Astrocyte of the spinal cord (primary cell): ENCODE measurements at places on chromosomes 1 and 21.

GRCh38 chr1:18950401-18951026 lies 6.0 kb downstream of the IFFO2 start:
- no peak for DNase-seq

GRCh38 chr1:22626237-22627157 lies 9.9 kb upstream of the C1QA start:
- no peak for DNase-seq

DNA sequence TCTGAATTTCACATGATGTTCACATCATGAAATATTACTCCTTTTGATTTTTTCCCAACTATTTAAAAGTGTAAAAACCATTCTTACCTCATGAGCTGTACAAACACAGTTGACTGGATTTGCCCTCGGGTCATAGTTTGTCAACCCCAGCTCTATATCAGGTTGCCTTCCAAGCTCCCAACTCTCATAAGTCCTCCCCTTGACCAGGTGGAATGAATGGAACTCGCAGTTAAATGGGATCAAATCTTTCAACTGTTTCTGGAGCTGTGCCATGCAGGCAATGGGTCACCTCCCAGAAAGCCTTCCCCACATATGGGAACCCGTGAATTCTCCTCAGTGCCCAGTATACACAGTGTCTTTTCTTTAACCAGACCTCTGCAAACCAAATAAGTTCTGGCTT lies 169.8 kb upstream of the FOXD3 start:
- DNase-seq: no peak

GRCh38 chr1:10936998-10937901 lies 75.2 kb upstream of the TARDBP start:
- no peak for DNase-seq

DNA sequence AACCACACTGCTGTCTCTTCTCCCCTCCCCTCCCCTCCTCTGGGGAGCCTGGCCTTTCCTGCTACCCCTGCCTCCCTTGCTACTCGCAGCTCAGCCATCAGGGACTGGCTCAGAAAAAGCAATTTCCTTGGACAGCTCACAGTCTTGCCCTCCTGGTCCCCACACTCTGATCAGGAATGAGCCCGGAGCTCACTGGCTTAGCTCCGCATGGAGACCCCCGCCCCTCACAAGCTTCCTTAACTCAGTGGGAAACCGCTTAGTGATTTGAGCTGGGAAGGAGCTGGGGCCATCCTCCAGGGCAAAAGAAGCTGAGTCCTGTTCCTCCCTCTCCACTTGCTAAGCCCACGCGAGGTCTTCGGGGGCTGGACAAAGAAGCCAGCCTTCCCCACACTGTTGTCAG lies 70.3 kb upstream of the ACTL8 start:
- DNase-seq: no peak

DNA sequence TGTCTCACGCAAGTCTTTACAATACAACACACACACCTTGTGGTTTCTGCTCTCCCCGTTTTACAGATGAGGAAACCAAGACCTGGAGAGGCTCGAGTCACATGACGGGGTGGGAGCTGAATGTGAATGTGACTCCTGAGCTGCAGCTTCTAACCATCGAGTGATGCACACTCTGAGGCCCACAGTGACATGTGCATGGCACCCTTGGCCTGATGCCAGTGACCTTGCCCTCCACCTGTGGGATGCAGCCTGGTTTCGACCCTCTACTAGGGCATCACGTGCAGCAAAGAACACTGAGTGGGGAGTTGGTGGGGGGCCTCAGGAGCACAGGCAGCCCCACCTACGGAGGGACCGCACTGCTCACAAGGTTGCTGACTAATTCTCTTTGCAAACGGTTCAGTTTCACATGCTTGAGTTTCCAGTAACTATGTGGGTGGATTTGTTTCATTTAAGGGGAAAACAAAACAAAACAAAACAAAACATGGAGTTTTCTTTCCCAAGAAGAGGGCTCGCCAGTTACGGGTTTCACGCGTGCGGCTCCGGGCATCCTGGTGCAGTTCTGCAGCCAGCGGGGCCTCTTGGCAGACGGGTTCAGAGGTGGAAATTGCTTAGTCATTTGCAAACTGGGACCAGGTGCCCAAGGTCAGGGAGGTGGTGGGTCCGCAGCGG lies 22.9 kb downstream of the SPSB1 start:
- peak; percentile 79 for DNase-seq

DNA sequence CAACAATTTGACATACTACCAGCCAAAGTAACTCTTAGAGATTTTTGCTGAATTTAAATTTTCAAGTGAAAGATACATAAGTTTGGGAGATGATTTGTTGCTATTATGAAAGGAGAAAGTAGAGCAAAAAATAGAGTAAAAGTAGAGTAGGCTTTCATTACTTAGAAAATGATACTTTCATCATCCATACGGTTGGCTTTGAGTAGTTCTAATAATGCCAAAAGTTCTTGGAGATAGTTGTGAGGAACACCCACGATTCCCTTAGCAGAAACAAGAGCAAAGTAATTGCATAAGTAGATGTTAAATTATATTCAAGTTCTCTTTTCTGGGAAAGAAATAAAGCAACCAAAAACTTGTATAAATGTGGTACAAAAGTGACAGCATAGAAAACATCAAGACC lies 95.0 kb upstream of the VAV3 start:
- no peak for DNase-seq

GRCh38 chr1:206855859-206856258 lies 9.6 kb upstream of the IL20 start:
- DNase-seq: no peak

DNA sequence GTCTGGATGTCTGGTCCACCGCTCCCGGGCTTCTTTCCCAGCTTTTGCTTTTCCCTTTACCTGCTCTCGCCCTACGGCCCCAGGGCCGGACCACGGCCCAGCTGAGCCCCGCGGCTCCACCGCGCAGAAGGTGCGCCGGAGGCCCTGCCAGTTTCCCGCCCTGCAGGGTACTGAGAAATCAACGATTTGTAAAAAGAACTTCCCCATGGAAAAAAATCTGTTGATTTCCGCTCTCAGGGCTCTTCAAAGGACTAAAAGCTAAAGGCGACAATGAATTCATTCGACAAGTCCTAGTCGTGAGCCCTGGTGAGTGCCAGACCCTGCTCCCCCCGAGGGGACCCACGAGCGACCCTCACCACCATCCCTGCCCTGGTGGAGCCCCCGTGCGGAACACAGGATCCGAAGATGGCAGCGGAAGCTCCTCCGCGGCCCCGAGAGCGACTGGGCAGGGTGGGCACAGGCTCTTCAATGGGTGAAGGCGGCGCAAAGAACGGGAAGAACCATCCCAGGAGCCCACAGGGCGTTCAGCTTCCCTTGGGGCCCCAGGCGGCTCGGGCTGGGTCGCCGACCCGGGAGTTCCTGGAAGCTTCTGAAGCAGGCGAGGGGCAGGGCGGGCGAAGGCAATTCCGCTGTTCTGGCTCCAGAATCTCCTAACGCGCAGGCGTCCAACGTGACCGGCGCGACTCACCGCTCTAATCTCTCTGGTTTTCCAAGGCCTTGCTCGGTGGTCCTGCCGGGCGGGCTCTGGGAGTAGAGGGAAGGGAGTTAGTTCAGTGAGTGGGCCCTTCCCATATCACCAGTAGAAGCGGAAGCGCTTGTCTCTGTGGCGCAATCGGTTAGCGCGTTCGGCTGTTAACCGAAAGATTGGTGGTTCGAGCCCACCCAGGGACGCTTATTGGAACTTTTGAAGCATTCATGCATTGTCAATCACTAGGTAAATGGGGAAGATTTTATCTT lies 6.6 kb upstream of the RNU1-2 start:
- DNase-seq: peak; percentile 83

DNA sequence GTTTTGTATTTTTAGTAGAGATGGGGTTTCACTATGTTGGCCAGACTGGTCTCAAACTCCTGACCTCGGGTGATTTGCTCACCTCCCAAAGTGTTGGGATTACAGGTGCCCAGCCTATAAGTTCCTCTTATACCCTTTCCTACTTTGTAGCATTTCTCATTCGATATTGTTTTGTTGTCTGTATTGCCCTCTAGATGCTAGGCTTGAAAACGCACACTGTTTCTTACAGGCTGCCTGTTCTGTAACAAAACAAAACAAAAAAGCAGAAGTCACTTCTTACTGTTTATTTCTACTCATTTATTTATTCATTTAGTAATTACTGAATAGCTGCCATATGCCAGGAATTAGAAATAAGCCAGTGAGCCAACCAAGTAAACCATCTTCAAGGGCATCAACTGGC lies 136.9 kb upstream of the BMP8A start:
- no peak for DNase-seq

DNA sequence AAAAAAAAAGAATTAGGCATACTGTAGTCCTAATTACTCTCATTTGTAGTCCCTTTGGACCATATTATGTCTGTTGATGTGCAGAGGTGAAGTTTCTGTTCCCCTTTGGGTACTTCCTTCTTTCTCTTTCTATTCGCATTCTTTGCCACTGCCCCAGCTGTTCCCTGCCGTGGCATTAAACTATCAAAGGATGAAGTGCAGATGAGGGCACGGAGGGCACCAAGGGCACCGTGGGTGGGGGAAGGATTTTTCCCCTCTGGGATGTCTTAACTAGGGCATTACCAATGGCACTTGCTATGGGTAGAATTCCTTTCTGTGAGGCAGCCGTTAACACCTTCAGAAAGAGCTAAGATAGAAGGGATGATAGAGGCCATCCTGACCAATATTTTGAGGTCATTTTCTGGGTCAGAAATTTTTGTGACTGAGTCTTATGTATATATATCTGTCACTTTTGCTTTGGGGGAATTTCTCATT lies 4.9 kb upstream of the MAPKAPK2 start:
- no peak for DNase-seq

DNA sequence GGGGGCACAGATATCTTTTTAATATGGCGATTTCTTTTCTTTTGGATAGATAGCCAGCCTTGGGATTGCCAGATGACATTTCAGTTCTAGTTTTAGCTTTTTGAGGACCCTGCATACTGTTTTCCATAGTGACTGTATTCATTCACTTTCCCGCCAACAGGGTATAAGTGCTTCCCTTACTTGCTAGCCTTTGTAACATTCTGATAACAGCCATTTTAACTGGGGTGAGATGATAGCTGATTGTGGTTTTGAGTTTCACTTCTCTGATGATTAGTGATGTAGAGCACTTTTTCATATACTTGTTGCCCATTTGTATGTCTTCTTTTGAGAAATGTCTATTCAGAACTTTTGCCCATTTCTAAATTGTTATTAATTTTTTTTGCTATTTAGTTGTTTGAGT lies 151.9 kb downstream of the NTPCR start:
- DNase-seq: no peak

DNA sequence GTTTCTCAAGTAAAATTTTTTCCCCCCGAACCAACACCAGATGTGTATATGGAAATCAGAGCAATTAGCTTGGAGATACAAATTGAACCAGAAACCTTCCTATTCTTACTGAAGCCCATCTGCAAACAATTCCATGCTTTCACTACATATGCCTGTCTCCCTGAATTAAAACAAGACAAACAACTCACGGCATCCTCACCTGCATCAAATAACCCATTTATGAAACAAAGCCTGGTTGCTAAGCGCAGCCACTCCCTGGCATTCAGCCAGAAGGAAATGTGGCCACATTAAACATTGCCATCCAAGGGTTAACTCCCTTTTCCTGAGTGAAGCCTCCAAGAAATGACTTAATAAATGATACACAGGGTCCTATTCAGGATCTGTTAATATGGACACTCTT lies 55.3 kb downstream of the APP start:
- DNase-seq: no peak

DNA sequence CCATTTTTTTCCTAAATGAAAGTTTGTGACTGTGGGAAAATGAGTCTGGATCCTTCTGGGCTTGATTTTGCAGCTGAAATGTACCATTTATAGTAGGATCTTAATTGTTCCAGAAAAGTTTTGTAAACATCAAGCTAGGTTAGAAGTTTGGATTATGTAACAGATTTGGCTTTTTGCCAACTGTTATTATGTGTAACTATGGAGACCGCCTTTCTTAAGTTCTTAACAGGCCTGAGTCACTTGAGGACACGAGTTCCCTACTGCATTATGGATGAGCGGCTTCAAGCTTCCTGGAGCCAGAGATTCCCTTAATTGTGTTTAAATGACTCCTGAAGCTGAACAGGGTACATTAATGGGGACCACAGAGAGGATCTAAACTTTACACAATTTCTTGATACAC lies 22.2 kb downstream of the SLC25A33 start:
- peak; percentile 93 for DNase-seq

DNA sequence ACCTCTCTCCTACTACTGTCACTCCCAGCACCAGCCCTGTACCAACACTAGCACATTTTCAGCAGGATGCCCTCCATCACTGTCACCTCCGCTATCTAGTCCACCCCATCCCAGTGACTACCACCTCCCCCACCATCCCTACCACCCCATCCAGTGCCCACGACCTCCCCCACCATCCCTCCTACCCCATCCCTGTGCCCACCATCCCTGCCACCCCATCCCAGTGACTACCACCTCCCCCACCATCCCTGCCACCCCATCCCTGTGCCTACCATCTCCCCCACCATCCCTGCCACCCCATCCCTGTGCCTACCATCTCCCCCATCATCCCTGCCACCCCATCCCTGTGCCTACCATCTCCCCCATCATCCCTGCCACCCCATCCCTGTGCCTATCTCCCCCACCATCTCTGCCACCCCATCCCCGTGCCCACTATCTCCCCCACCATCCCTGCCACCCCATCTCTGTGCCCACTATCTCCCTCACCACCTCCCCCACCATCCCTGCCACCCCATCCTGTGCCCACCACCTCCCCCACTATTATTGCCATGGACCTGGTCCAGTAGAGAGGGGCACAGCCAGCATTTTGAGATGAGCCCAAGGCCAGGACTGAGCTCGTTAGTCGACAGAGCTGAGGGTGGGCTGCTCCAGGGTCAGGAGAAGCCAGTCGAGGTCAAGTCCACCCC lies 45.7 kb downstream of the DISP3 start:
- DNase-seq: no peak

- DNase-seq: no peak
Measured at GRCh38 chr1:185787238-185787637, 53.0 kb downstream of the HMCN1 start.

DNA sequence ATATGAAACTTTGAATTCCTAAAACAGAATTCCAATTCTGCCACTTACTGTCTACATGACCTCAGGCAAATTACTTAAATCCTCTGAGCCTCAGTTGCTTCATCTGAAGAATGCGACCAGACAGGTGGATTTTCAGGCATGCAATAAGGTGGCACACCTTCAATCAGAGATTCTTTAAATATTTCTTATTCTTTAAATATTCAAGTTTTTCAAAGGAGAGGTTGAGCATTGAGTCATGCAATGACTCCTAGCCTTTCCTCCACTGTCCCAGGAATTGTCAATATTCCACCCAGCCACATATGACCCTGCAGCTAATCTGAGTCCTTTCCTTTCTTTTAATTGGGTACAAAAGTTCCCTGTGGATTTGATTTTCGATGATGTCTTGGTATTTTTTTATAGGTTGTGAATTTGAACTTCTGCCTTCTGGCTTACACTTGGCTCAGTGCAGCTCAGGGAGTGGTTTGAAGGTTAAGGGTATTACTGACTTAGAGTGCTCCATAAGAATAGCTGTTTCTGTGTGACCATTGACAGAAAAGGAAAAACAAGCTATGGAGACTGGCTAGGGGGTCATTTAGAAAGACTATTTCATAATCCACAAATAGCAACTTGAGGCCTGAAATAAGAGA lies 52.2 kb upstream of the PRDX6 start:
- no peak for DNase-seq

- peak; percentile 55 for DNase-seq
Measured at GRCh38 chr1:205983925-205984725, 19.1 kb downstream of the RAB7B start.
